ENCODE measurements at places on chromosomes 7 and 10.

DNA sequence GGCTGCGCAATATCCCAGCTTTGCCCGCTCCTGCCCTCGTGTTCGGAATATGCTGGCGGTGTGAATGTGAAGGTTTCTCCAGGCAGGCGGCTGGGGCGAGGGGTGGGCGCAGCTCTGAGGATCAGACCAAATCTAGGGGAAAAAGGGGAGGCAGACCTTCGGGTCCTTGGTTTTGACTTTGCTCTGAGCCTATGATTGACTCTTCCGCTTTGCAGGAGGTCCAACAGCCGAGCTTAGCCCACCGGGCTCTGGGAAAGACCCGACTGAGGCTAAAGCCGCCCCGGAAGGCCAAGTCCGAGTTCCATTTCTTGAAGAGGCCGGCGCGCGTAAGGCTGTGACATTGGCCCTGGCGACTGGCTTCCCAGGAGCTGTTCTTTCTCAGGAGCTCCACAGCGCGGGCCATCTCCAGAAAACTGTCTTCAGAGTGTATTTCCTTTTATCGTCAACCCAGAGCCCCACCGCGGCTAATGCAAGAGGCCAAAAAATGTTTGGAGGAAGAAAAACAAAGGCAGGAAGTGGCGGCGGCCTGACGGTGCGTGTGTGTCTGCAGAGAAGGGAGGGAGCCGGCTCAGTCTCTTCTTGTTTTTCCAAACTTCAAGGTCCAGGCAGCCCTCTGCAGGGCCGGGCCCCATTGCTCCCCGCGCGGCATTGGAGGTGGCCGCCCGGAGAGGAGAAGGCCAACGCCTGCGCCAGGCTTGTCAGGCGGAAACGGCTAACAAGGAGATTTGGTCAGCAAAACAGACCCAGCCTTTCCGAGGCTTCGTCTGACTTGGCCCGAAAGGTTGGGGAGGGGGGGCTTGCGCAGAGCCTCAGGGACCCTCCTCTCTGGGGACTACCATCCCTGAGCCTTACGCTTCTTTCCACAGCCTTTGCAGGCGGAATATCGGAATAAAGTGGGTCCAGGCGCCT, 3.6 kb upstream of the HOXA11 start:
- no peak for DNase-seq

DNA sequence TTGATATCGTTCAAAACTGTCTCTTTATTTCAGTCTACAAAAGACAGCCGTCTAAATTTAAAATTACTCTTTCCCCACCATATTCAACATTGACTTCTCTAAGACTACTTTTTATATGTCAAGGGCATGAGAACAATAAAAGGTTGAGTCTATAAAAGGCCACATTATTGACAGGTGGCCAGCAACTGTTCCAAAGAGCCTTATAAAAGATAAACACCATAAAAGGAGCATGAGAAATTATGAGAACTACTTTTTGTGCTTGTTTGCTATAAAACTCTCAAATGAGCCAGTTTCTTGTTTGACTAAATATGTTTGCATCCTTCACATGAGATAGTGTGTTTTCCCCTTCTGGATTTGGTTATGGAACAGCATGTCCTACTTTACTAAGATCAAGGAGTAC, 189.2 kb downstream of the THSD7A start:
- no peak for DNase-seq

DNA sequence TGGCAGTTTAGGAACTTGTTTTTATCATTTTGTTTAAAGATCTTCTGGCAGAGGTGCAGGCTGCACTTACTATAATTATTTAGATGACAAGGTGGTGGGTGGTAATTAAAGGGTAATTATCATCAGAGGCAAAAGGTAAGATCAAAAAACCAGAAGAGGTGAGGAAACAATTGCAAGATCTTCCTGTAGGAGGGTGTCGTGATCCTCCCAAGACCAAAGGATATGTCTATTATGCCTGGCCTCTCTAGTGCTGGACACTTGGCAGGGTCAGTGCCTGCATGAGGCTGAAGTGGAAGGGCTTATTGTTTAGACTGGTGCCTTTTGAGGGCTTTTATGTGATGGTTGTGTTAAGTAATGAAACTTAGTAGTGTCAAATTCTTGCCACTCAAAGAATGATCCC, 1.8 kb upstream of the WAPL start:
- DNase-seq, result peak; percentile 76

GRCh38 chr10:15897287-15897686, 37.0 kb upstream of the MINDY3 start:
- no peak for DNase-seq

DNA sequence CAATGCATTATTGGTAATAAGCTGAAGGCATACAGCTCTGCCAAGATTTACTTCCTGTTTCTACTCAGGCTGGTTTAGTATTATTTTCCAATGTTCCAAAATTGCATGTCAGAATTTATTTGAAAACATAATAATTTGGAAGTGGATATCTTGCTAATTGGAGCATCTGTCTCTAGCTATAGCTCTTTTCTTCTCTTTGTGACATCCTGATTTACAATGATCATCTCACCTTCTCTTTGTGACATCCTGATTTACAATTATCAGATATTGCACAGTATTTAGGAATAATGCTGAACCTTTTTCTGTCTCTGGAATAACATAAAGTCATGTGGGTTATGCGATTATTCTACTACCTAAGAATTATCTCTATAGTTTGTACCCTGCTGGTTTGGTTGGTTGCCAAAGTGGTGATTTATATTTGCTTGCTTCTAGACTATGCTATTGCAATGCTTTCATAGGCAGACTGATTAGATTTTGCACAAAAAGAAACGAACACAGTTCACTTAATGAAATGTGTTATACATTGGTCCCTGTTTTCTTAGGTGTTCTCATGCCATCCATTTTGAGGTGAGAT, 44.3 kb upstream of the CABCOCO1 start:
- DNase-seq, result no peak

- no peak for DNase-seq
Measured at GRCh38 chr7:2251841-2252771, 10.1 kb downstream of the NUDT1 start.

- DNase-seq, result peak; percentile 58
Measured at GRCh38 chr7:99098824-99099498, 44.9 kb downstream of the SMURF1 start.

DNA sequence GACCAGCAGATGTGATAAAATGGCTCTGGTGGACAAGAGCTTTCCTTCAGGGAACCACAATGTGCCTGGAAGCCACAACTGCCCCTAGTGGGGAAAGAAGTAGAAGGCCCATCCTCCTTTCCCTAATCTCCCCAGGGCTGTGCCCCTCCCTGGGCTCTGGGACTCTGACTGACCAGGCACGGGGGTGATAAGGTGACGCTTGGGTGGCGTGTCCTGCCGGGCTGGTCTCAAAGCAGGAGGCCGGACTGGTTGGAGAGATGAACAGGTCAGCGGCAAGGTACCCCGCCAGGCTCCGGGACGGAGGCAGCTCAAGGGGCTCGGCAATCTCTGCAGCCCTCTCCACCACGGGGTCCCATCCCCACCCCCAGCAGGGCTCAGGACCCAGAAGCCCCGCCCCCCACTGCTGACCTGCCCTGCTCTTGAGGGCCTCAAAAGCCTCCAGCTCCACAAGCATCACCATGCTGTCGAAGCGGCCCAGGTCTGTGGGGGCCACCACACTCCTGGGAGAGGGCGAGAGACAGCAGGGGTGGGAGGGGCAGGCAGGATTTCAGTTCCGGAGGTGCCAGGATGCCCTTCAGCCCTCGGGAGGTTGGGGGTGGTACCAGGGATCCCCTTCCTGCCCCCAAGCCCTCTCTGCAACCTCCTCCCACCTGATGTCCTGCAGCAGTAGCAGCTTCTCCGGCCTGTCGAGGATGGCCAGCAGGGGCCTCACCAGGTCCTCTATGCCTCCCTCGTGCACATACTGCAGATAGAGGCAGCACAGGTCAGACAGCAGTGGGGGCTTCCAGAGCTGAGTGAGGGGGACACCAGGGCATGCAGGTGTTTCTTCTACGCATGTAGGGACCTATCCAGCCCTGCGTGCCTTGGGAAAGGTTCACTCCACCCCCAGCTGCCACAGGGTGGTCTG, 12.2 kb downstream of the LZTS2 start:
- DNase-seq, result no peak

DNA sequence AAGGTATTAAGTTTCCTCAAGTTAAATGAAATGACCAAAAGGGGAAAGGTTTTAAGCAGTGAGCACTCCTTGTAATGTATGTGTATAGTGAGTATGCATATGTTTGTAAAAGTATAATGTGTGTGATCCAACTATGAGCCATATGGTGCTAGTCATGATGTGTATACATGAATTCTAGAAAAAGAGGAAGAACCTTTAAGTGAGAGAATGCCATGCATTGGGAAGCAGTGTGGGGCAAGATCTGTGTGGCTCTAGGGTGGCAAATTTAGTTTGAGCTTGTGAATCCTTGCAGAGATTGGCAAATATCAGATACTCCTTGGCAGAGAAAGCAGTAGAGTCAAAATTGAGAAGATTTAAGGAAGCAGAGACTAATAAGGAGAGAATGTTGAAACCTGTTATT, 435.0 kb downstream of the AUTS2 start:
- DNase-seq, result no peak

- DNase-seq, result no peak
Measured at GRCh38 chr7:155360495-155361345, 63.0 kb downstream of the INSIG1 start.

- DNase-seq, result no peak
Measured at GRCh38 chr7:114026486-114027089, 107.8 kb upstream of the PPP1R3A start.

GRCh38 chr10:112695539-112695938, 248.5 kb downstream of the VTI1A start:
- no peak for DNase-seq

GRCh38 chr10:118568327-118568848, 27.1 kb downstream of the PRLHR start:
- peak; percentile 61 for DNase-seq

GRCh38 chr7:66403564-66403963, 198.4 kb downstream of the TPST1 start:
- DNase-seq, result no peak

- DNase-seq, result no peak
Measured at GRCh38 chr7:93890464-93891068, at the start of gene TFPI2. TSS of gene TFPI2 (minus strand) at chr7:93890753. CDS start at chr7:93890678, 75 bp downstream.

DNA sequence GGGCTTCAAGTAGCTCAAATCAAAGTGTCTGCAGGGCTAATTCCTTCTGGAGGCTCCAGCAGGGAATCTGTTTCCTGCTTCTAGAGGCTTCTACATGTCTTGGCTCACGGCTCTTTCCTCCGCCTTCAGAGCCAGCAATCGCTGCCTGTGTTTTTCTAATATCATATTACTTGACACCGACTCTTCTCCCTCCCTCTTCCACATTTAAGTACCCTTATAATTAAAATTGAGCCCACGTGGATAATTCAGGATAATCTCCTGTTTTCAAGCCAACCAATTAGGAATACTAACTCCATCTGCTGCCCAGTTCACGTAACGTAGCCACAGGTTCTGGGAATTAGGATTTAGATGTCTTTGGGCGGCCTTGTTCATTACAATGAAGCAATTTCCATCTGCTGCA, 372.2 kb downstream of the DPP6 start:
- DNase-seq, result no peak

DNA sequence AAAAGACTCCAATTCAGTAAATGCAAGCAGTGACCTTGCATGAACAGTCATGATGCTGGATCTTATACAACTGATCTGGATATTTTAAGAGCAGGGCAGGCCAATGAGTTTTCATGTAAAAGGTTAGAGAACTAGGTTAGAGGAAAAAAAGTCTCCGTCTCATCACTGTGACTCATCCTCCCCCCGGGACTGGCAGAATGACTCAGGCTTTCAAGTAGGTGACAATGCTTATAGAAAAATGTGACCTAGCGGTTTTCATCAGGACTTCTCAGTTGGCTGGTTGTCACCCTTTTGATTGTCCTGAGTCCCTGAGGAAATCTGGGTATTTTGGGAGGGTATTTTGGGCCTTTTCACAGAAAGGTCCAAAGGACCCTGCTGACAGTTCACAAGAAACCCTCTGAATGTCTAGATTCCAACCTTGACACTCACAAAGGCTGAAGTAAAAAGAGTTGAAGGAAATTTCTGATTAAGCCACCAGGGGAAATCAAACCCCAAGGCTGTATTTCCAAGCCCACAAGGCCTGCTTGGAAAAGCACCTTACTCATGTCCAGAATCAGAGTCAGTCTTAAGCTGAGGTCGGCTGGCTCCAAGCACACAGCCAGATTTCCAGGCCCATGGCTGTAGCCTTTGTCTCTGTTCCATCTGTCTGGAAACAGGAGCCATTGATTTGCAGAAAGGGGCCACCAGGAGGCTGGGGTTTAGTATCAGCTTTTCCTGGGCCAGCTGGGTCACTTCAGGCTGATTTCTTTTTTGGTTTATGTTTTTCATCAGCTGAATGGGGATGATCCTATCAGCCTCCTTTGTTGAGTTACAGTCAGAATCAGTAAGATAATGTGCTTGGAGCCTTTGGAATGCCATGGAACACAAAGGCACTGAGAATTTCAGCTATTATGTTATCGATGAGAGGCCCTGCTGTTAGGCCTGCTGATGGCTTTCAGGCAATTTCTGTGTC, 226.4 kb upstream of the HABP2 start:
- no peak for DNase-seq

- no peak for DNase-seq
Measured at GRCh38 chr10:129727071-129727470, 237.0 kb downstream of the EBF3 start.

DNA sequence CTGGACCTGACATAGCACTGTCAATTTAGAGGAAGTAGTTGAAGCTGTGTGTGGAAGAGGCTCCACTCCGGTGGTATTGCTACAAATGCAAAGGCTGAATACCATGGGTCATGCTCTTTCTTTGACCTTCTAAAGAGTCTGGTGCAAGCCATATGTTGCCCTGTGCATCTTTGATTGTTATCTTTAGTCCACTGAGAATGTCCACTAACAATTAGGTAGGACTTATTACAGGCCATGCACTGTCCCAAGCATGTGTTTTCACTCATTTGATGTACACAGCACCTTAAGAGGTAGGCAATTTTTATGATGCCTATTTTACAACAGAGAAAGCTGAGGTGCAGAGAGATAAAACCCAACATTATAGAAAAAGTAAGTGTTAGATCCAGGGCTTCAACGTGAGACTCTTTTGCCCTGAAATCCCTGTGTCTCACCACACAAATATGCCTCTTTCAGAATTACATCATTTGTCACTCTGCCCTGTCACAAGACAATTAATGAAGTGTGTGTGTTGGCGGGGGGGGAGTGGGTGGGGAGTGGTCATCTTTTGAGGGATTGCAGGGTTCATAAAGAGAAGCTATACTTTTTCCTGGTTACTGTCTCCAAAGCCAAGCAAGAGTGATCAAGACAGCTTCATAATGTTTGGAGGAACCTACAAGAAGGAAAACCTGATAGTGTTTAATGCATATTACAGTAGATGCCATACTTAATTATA, 637.6 kb upstream of the IGFBP3 start:
- no peak for DNase-seq

DNA sequence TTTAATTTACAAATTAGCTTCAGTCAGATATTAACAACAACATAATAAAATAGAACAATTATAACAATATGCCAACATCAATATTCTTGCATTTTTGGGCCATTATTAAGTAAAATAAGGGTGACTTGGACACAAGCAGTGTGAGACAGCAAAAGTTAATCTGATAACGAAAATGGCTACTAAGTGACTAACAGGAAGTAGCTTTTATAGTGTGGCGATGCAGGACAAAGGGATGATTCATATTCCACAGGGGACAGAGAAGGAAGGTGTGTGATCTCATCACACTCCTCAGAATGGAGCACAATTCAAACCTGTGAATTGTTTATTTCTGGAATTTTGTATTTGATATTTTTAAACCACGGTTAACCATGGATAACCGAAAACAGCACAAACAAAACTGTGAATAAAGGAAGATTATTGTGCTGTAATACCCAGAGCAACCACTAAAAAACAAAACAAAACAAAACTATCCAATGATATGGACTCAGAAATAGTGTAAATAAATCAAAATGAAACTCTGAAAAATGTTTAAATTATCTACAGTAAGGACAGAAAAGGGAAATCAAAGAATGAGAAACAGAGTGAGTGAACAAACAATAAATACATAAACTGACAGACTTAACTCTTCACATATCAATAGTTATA, 66.9 kb upstream of the TFEC start:
- no peak for DNase-seq
